DMS79 (cell line): ENCODE measurements at places on chromosomes 13 and 19.

GRCh38 chr19:55018216-55018615 lies 19.8 kb downstream of the GP6 start:
- no peak for DNase-seq

GRCh38 chr19:1860042-1860775 lies 3.2 kb downstream of the KLF16 start:
- no peak for DNase-seq

DNA sequence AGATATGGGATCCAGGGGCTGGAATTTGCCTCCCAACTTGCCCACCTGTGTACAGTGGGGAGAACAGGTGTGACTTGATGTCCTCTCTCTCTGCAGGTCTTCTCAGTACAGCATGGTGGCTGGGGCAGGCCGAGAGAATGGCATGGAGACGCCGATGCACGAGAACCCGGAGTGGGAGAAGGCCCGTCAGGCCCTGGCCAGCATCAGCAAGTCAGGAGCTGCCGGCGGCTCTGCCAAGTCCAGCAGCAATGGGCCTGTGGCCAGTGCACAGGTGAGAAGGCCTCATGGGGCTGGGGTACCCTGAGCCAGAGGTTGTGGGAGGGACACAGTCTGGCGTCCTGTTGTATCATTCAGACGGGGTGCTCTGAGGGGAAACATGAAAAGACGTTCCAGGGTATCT lies 3.0 kb downstream of the LENG8 start:
- no peak for DNase-seq

GRCh38 chr13:86914757-86915156 lies 756.4 kb upstream of the SLITRK5 start:
- no peak for DNase-seq

DNA sequence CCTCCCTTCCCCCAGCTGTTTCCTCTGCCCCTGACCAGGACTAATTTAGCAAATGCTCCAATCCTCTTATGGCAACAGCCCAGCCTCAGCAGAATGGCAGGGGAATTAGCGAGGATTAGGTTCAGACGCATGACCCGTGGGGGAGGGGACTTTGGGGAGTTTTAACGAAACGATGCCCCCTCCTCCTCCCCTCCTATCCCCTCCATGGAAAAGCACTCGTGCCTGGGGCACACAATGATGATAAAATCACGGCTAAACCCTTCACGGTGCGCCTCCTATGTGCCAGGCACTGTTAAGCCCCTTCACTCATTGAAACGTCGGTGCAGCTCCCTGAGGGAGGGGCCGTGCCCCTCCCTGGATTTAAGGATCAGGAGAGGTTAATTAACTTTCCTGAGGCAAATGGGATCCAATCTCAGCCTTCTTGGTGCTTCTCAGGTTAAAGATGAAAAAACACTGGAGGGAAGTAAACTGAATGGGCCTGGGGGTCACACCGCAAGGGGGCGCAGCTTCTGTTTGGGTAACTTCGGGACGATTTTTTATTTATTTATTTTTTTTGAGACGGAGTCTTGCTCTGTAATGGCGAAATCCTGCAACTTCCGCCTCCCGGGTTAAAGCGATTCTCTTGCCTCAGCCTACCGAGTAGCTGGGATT lies 10.1 kb upstream of the TPRX2 start:
- DNase-seq, result no peak

DNA sequence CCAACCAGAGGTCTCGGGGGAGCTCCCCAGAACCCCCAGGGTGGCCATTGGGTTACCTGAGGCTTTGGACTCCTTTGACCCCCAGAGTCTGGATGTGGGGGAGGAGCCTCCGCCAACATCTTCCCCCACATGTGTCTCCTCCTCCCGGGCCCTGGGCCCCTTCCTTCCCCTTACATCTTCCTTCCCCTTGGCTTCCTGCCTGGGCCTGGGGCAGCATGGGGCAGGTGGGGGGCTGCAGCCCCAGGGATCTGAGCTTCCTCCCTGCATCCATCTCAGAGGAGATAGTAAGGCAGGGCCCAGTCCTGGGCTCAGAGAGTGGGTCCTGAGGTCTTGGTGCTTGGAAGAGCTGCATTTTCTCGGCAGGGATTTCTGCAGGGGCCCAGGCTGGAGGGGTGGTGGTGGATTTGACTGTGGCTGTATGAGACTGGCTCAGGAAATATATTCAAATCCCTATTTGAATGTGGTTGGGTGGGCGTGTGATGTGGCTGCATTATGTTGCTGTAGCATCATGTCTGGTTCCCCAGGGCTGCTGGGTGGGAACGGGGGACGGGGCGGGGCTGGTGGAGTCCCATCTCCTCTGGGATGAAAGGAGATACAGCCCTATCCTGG lies 919 bp downstream of the VAV1 start:
- DNase-seq, result no peak

- DNase-seq, result no peak
These were observed 19.9 kb downstream of the LRCH1 start for GRCh38 chr13:46572752-46573431.

GRCh38 chr13:99636728-99637353 lies 135.6 kb downstream of the TM9SF2 start:
- DNase-seq, result no peak

DNA sequence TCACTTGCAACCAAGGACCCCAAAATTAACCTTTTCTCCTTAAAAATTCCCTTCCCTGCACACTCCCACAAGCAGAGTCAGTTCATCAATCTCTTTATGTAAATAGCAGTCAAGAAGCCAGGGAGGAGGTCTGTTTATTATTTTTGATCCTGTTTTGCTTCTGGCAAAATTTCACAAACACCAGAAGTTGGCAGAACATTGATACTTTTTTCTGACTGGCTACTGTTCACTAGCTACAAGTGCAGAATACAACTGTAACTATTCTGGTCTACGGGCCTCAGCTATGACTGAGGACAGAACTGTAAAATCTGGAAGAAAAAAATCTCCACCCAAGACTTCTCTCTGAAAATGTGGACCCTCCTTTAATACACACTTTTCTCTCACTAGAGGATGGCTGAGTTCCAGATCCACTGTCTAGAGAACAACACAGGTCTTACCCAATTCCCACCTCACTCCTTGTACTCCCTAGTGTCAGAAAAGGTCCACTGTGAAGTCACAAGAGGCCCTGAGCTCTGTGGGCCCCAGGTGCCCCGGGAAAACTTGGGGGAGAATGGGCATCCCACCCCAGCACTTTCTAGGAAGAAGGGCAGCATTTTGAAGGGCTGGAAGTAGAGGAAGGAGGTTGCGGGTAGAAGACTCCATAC lies 14.5 kb downstream of the STARD13 start:
- DNase-seq, result no peak
